ENCODE measurements at places on chromosomes 5 and 9.

GRCh38 chr5:173591056-173591514 lies 25.4 kb downstream of the BOD1 start:
- DNase-seq, result no peak

GRCh38 chr9:128393970-128394369 lies 22.8 kb downstream of the URM1 start:
- no peak for DNase-seq

DNA sequence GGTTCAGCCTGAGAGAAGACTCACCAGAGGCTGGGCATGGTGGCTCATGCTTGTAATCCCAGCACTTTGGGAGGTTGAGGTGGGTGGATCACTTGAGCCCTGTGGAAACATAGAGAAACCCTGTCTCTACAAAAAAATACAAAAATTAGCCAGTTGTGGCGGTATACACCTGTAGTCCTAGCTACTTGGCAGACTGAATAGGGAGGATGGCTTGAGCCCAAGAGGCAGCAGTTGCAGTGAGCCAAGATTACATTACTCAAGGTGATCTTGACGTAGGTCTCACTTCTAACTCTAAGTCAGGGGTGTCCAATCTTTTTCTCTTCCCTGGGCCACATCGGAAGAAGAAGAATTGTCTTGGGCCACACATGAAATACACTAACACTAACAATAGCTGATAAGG lies 16.2 kb upstream of the ATP6V1G1 start:
- no peak for DNase-seq

- DNase-seq, result no peak
Observed at GRCh38 chr5:92923885-92924284, 657.1 kb downstream of the NR2F1-AS1 start.

DNA sequence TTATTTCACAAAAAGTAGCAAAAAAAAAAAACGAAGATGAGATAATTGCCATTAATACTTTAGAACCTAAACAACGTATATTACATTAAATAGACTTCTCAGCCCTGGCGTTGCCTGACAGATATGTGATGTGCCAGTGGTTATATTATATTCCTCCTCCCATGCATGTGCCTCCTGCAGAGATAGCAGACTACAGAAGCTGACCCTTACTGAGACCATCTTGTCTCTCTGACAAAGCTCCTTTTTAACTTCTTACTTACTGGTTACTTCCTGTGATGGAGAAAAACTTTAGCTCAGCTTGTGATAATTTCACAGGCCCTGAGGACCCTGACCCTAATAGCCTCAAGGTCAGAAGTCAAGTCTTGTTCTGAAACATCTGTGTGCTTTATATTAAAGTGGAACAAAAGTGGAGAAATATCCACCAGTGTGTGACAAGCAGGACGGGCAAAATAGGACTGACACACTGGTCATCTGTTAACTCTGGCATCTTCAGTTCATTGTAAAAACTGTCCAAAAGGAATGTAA lies 80.6 kb upstream of the POU5F2 start:
- no peak for DNase-seq

GRCh38 chr9:130234340-130235260 lies 31.0 kb upstream of the HMCN2 start:
- no peak for DNase-seq

DNA sequence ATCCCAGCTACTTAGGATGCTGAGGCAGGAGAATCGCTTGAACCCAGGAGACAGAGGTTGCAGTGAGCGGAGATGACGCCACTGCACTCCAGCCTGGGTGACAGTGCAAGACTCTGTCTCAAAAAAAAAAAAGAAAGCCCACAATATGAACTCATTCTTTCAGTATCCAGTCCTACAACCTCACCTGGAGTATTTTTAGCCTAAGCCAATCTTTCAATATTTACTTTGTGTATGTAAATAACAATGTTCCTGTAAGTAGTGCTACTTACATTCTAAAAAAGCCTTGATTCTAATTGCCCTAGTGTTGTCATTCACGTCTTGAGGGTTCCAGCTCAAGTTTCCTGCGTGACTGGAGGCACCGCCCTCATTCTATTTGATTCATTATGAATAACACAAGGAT lies 62.0 kb downstream of the BHMT start:
- DNase-seq, result no peak

DNA sequence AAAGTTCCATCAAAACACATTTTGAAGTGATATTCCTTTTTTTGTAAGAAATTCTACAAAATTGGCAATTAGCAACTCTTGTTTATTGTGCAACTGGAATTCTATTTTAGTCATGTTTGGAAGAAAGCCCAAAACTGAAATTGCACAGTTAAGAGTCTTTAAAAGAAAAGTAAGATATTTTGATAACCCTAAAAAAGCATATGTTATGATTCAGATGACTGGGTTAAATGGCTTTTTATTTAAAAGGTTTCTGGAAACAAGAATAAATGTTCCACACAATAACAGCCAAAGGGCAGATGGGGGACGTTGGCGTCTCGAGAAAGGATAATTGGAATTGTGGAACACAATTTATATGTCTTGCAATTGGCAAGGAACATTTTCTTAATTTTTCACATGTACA lies 275.2 kb downstream of the CDH9 start:
- peak; percentile 38 for DNase-seq
